Panc1 (cell line): ENCODE measurements at places on chromosomes 12 and 14.

GRCh38 chr14:55938249-55938791, 179.9 kb upstream of the PELI2 start:
- DNase-seq: no peak

DNA sequence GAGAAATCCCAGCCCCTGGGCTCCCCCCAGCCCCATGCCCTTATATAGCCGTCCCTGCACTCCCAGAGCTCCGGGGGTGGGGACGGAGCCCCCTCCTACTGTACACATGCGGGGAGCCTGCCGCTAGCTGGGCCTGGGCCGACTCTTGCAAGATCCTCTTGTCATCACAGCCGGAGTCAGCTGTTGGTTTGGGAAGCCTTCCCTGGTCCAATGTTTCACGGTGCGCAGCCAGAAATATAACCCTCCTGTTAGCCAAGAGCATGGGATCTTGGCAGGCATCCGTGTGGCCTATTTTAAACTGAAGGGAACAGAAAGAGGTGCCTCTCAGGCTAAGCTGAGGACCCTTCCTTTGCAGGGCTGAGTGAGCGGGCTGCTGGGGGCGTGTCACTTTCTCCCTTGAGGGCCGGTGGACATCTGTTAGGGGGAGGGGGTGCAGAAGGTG, 175.3 kb downstream of the TSPAN9 start:
- DNase-seq: no peak

DNA sequence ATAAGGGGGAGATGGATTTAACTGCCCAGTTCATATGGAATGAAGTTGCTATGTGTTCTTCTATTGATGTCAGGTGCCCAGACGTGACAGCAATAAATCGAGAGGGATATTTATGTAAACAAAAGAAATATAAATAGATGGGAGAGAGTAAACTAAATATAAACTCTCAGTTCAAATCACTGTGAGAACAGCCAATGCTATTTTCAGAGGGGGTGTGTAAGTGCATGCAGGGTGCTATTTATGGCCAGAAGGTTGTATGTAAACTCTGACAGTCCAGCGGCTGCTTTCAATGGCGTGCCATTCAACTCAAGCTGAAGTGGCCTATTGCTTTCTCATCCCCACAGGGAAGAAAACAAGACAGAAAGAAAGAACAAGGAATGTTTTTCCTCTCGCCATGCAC, 127.2 kb downstream of the KCNA5 start:
- no peak for DNase-seq

DNA sequence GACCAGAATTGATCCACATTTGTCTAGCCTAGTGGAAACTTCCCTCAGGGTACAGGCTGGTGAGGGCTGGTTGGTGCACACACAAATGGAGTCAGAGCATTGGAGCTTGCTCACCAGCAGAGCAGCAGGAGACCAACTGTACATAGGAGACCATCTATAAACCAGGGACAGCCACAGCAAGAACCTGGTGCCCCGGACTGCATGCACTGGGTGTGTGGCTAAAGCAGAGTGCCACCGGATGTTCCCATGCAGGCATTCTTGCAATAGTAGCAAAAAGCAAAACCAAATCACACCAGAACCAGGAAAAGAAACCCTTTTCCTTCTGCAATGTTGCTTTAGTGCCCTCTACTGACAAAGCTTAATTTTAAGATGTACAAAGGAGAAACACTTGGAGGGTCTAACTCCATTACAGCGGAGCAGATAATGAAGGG, 136.4 kb downstream of the MDGA2 start:
- no peak for DNase-seq

- DNase-seq: no peak
These were observed 444 bp upstream of the GEMIN2 start for GRCh38 chr14:39113685-39114072.
